ENCODE measurements at places on chromosomes 4 and X.

- no peak for DNase-seq
Observed at GRCh38 chr4:170374770-170375169, 285.0 kb upstream of the AADAT start.

- no peak for DNase-seq
Observed at GRCh38 chrX:113959912-113960626, 623.8 kb upstream of the HTR2C start.

GRCh38 chr4:187469627-187470026 is 525.9 kb upstream of the ZFP42 start:
- DNase-seq: no peak

GRCh38 chr4:185717377-185717741 is 94.6 kb downstream of the SORBS2 start:
- DNase-seq: no peak

DNA sequence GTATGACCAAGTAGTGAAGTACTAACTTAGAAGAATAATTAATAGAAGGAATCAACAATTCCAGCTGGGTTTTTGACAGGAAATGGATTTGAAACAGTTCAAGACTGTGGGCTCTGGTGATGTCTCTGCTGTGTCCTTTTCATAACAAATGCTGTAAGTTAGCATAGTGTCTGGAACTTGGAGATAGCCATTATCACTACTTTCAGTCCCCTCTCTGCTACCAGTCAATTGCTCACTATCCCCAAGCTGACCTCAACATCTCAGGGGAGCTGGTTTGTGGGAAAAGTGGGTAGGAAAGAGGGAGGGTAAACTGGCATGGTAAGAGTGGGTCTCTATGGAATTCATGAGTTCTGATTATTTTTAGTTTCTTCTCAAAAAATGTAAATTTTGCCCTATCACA is 231.4 kb upstream of the MID1 start:
- DNase-seq: no peak

DNA sequence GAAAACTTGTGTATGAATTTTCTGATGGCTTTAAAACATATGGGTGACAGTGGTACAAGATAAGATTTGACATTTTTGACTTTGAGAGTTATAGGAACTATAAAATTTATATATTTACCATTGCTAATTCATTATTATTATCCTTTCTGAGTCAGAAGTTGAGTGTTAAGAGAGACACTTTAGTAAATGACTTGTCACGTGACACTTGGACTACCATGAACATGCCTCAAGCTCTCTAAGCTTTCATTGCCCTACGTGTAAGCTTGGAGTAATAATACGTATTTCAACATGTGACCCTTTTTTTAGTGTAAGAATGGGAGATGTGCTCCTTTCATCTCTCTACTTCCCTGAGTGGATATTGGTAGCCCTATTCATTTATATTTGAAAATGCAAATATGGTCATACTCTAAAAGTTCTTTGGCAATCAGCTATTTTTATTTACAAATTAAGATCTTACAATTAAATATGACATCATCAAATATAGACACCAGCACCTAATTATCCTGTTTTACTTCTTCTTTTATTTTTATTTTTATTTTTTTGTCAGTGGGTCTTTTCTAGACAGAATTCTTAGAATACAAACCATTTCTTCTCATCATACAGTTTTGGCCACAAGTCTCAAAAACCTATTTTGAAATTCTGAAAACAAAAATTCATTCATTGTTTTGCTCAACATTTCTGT is 837.0 kb downstream of the PDHA2 start:
- DNase-seq: no peak
